ENCODE measurements at places on chromosomes 11 and 22.

GRCh38 chr11:23859087-23859486 is 637.8 kb upstream of the LUZP2 start:
- DNase-seq = no peak

DNA sequence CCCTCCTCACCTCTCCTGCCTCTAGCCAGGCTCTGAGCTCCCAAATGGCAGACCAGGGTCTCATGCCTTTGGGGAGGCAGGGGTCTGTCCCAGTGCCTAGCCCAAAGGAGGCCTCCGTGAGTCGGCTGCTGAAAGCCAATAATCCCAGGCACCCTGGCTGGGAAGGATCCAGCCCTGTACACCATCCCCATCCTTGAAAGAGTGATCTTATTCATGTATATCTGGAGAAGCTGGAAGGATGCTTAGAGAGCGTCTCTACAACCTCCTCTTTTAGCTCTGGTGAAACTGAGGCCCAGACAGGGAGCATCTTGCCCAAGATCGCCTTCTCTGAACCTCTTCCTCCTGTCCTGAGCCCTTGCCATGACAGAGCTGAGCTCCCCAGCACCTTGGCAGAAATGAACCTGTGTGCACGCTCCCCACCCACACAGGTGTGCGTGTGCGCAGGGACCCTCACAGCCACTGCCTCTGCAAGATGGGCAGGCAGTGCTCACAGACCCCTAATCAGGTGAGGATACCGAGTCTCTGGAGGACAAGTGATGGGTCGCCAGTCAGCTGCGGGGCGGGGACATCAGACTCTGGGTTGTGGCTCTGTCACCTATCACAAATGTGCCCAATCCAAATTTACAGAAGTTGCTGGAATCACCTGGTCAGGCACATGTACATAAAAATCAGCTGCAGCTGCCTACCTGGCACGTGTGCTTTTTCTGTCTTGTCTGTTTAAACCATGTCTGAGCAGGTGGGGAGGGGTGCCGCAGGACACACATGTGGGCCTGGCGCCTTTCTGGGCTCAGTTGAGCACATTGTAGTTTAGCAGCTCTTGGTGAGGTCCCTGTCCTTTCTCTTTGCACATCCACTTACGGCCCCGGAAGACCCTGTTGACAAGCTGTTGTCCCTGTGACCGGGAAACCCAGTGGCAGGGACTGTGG is 49.3 kb upstream of the WNT7B start:
- no peak for DNase-seq

DNA sequence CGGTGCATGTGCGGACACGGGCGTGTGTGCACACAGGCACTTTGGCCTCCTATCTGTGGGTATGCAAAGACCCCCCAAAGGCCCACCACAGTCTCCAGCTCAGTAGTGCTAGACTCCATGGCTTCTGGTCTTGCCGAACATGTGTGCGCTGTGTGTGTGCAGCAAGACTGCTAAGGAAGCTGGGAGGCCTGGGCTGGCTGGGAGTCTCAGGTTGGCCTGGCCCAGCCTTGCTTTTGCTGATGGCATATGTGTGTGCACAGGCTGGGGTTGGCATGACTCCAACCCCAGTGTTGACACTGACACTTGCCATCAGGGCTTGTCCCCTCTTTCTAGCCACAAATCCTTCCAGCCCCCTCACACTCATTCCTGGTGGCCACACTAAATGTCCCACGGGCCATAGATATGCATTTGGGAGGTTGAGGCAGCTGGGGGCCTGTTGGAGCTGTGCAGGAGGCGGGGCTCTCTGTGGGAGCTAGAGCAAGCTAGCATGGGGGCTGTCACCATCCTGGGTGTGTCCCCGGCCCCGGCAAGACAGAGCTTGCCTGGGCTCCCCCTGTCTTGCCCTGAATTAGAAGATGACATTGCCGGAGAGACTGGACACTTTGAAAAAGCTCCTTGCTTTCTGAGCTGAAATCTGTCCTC is 60.9 kb upstream of the NECTIN1 start:
- no peak for DNase-seq

GRCh38 chr11:69297787-69298266 is 3.9 kb downstream of the MYEOV start:
- no peak for DNase-seq

DNA sequence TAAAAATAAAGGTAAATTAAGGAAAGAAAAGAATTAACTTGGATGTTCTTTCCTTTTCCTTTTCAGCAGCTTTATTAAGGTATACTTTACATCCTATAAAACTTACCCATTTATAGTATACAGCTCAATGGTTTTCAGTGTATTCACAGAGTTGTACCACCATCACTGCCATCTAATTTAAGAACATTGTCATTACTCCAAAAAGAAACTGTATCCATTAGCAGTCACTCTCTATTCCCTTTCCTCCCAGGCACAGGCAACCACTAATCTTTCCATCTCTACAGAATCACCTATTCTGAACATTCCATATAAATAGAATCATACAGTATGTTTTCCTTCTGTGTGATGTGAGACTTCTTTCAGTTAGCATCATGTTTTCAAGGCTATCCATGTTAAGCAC is 38.9 kb upstream of the TNRC6B start:
- no peak for DNase-seq

GRCh38 chr11:87144252-87144651 is 106.5 kb downstream of the TMEM135 start:
- no peak for DNase-seq

GRCh38 chr11:32311346-32312065 is 123.8 kb downstream of the WT1 start:
- no peak for DNase-seq

- no peak for DNase-seq
Observed at GRCh38 chr11:57779276-57779675, 17.7 kb downstream of the CTNND1 start.

- no peak for DNase-seq
Observed at GRCh38 chr11:78901831-78902230, 327.2 kb upstream of the NARS2 start.

- no peak for DNase-seq
Observed at GRCh38 chr22:41971431-41971830, 2.2 kb downstream of the SEPTIN3 start.

DNA sequence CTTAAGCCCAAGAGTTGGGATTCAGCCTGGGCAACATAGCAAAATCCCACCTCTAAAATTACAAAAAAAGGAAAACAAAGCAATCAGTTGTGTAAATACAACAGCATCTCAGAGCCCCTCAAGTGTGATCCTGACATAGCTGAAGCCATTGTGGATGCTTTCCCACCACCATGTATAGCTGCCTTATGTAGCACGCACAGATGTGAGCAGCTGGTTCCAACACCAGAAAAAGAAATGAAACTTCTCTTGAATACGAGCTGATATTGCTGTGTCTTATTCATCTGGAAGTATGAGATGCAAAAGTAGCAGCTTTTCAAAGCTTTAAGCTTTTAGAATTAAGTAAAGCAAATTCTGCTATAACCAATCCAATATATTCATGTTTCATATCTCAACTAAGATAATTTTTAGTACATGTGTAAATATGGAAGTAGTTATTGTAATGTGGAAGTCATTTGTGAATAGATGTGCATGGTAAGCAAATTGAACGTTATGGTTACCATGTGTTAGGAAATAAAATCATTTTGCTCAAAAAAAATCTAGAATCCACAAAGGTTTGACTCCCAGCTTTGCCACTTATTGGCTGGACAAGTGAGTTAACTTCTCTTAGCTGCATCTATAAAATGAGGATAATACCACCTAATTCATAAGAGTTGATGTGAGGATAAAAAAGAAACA is 63.2 kb downstream of the SGSM3 start:
- DNase-seq = no peak

DNA sequence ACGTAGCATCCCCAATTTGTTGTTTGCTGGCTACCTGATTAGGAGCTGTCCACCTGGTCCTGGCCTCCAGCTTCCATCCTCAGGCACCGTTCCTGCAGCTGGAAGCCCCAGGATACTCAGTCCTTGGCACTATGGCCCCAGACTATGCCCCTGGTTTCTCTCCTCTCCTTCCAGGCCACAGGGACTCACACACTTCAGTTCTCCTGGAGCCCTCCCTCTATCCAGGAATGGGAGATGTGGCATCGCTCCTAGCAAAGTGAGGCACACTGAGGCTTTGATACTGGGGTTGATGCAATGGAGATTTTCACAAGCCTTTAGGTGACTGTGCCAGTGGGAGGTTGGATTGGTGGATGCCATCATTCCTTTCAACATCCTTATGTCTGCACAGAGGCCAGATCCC is 142.8 kb upstream of the B3GAT1 start:
- no peak for DNase-seq

GRCh38 chr22:47808886-47809620 is 1046.6 kb downstream of the TBC1D22A start:
- DNase-seq = no peak

DNA sequence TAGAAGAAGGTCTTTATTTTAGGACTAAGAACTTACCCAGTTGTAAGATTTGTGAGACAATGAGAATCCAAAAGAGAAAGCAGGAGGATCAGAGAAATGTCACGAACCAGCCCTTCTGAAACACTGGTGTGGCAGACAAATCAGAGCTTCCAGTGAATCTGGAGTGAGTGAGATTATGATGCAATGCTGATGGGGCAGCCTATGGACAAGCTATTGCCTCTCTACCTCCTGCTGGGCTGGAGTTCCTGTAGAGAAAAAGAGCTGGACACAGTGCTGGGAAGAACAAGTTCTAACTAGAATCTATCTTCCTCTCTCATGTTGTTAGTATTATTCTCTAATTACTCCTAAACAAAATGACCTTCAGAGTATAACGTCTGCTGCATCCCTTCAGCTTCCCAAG is 12.0 kb upstream of the ANO3 start:
- no peak for DNase-seq

- DNase-seq = no peak
Observed at GRCh38 chr11:65551572-65552387, 6.4 kb downstream of the LTBP3 start.

DNA sequence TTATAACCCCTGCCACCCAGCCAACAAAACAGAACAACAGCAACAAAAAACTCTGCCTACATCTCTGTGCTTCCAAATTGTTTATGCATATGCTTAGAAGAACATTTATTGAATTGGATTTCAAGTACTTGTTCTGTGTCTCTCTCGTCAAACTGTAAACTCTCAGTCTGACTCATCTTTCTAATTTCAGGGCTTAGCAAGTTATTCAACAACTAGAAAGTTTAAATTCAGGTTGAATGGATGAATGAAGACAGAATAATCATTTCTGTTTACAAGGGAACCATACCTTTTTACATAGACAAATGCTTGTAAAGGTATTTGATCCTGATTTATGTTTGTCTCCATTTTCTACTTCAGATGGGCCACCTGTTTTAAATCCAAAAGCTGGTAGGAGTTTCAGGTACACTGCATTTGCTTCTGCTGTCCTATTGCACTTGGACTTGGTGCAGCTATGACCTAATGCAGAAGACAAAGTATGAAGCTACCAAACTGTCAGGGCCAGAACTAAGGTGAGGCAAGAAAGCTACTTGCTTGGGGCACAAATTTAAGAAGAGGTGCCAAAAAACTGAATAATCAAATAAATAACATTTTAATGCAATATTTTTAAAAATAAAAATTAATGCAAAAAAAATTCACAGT is 1.6 kb upstream of the FBXO3 start:
- DNase-seq = no peak

DNA sequence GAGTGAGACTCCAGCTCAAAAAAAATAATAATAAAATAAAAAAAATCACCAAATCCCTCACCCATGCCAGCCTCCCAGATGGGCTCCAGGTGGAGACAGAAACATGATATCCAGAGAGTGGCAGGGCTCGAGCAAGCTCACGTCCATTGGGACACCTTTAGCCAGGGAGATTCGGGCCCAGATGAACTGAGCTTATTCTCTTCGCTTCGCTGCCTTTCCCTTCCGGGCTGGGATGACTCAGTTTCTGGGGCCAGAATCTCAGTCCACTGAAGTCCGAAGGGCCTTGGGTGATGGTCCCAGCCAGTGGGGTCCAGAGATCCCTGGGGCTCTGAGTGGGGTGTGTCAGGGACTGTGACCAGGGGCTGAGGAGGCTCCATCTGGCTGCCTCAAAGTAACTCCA is 23.0 kb upstream of the MYEOV start:
- DNase-seq = no peak

DNA sequence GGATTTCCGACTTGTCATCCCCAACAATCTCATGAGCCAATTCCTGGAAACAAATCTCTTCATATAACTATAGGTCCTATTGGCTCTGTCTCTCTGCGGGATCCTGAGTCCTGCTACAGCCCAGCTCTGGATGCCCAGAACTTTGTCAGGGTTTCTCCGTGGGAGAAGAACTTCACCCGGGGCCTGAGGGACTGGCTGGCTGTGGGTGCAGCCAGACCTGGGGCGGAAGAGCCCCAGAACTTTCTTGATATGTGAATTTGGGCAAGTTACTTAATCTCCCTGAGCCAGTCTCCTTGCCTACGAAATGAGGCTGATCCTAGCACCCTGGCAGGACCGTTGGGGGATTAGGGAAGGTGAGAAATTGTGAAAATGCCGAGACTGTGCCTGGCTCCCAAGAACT is 6.6 kb upstream of the TRIM29 start:
- DNase-seq = no peak

GRCh38 chr22:16783930-16784354 is 41.3 kb downstream of the XKR3 start:
- DNase-seq = no peak

DNA sequence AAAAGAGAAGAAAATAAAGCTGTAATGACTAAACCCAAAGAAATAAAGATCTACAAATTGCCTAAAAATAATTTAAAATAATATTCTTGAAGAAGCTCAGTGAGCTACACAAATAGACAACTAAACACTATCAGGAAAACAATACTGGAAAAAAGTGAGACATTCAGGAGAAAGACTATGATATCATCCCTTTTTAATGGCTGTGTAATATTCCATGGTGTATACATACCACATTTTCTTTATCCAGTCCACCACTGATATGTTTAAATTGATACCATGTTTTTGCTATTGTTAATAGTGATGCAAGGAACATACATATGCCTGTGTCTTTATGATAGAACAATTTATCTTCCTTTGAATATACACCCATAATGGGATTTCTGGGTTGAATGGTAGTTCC is 13.1 kb upstream of the OR6T1 start:
- DNase-seq = no peak

GRCh38 chr22:43060183-43060582 is 29.0 kb downstream of the TTLL1 start:
- DNase-seq = no peak

GRCh38 chr11:5280582-5281102 is 10.9 kb upstream of the HBE1 start:
- peak; percentile 94 for DNase-seq

GRCh38 chr11:33552756-33553155 is 147.9 kb downstream of the C11orf91 start:
- no peak for DNase-seq

- no peak for DNase-seq
Observed at GRCh38 chr11:34585735-34586487, 35.0 kb upstream of the EHF start.

DNA sequence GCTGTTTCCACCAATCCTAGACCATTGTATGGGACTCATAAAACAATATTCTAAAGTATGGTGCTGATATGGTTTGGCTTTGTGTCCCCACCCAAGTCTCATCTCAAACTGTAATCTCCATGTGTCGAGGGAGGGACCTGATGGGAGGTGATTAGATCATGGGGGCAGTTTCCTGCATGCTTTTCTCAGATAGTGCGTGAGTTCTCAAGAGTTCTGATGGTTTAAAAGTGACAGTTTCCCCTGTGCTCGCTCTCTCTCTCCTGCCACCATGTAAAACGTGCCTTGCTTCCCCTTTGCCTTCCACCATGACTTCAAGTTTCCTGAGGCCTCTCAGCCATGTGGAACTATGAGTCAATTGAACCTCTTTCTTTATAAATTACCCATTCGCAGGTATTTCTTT is 29.2 kb upstream of the FEZ1 start:
- DNase-seq = no peak
